H4 (cell line): ENCODE measurements at places on chromosomes 1 and 21.

GRCh38 chr1:206900149-206900548, 2.9 kb downstream of the IL24 start:
- DNase-seq, result no peak

- no peak for DNase-seq
These were observed 105.9 kb downstream of the SIPA1L2 start for GRCh38 chr1:232524056-232524455.

DNA sequence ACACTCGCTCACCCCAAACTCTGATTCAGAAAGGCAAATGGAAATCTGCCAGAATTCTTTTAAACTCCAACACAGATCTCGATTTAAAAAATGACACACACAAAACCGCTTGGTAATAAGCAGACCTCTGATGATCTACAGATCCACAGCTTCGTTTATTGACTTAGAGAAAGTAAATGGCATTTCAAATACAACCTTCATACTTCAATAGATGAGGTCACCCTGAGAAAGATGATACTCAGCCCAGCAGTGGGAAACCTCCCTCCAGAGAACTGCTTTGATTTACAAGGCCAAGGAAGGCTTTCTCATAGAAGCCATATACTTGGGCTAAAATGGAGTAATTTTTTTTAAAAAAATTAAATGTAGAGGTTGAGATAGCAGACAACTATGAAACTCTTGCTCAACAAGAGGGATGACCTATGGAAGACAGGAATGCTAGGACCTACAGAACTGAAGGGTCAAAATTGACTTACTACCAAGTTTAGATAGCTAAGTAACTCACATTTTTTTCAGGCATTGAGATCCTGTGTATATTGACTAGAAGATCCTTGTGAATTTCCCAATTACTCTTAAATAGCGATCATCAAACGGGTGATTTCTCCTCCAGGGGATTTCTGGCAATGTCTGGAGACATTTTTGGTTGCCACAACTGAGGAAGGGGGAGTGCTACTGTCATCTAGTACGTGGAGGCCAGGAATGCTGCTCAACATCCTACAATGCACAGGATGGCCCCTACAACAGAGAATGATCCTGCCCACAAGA, 143.9 kb downstream of the CLIC6 start:
- peak; percentile 63 for DNase-seq

GRCh38 chr1:46650491-46650890, 17.7 kb downstream of the ATPAF1 start:
- DNase-seq, result no peak

DNA sequence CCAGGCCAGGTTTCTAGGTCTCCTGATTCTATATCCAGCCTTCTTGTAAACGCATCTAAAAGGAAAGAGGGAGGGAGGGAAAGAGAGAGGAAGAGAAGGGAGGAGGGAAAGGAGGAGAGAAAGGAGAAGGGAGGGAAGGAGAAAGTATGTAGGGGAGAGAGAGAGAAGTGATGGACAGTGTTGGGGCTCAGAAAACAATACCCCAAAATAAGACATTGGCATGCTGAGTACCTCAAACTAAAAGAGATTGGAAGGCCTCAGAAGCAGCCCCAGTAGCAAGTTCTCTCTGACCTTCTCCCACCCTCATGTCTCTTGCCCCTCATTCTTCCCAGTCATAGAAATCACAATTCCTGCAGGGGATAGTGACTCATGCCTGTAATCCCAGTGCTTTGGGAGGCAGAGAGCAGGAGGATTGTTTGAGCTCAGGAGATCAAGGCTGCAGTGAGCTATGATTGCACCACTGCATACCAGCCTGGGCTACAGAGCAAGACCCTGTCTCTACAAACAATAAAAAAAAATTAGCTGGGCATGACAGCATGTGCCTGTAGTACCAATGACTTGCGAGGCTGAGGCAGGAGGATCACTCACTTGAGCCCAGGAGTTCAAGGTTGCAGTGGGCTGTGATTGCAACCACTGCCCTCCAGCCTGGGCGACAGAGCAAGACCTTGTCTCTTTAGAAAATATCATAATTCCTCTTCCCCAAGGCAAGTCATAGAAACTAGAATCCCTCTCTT, 51.2 kb downstream of the DNTTIP2 start:
- DNase-seq, result no peak

DNA sequence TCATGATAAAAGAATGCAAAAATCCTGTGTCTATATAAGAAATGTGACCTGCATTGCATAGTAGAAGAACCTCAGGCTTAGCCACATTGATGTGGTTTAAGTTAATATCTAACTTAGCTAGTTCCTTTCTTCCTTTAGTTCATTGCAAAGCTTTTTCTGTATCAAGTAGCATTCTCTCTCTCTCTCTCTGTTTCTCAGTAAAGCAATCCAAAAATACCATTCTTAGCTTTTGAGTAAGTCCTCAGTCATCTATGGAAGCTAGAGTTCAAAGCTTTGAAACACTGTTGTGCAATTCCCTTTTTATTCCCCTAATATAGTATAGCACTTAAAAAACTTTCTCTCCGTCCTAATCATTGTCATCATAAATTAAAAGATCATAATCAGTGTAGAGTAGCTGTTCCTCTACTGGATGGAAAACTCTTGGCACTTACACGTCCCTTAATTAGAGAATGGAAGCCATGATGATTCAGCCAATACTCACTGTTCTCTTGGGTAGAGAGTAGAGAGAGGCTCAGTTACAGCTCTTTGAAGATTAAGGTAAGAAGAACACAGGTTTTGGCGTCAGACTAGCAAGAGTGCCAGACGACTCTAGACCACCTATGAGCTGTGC, 350.3 kb upstream of the LYPLAL1 start:
- DNase-seq, result peak; percentile 7

GRCh38 chr21:26169611-26170470, 729 bp downstream of the APP start:
- peak; percentile 63 for DNase-seq

- no peak for DNase-seq
These were observed 378 bp upstream of the SMIM1 start for GRCh38 chr1:3772027-3772714.

- no peak for DNase-seq
These were observed 465.2 kb downstream of the AJAP1 start for GRCh38 chr1:5119366-5120234.

DNA sequence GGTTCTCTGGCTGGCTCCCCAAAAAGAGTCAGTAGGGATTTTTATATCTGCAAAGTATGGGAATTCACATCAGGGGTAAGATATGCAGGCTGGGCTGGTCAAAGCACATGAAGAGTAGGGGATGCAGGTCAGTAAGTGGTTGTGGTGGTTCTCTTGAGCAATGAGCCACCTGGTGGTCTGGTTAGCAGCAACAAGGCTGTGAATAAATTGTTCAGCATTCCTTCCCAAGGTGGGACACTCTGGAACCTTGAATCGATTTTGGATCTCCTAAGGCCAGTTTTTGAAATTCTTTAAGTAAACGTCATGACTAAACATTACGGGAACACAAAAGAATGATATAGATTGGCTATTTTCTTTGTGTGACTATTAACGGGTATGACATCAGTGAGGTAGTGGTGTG, 563.0 kb upstream of the NEGR1 start:
- DNase-seq, result peak; percentile 34

DNA sequence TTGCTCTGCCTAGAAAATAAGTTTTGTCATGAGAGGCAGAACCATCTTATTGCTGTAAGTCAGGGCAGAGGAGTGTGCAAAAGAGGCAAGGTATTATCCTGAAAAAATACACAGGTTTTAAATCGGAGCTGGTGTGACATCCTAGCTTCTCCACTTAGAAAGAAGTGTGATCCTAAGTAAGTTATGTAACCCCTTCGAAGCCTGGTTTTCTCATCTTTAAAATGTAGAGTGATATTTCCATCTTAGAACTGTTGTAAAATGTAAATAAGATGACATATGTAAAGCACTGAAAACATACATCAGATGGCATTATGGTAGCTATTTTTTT, 65.1 kb downstream of the IER5 start:
- DNase-seq, result no peak

DNA sequence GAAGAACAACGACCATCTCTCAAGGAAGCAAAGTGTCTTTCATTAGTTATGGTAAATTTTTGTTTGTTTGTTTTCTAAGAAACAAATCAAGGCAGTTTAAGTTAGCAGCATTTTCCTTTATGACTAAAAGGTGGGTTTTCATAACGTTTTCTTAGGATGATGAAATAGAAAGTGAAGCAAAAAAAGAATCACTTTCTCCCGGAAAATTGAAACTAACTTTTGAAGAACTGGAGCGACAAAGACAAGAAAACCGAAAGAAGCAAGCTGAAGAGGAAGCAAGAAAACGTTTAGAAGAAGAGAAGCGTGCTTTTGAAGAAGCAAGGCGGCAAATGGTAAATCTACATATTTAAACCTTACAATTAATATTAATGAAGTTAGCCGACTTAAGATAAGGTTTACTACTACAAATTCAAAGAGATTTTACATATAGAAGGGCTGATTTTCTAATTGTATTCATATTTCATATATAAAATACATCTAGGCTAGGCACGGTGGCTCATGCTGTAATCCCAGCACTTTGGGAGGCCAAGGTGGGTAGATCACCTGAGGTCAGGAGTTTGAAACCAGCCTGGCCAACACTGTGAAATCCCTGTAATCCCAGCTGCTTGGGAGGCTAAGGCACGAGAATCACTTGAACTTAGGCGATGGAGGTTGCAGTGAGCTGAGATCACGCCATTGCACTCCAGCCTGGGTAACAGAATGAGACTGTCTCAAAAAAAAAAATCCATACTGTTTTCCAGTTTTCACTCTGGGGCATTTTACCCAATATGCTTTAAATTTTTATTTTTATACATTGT, 38.3 kb downstream of the NEXN start:
- DNase-seq, result no peak

- no peak for DNase-seq
These were observed 442.3 kb downstream of the LRRIQ3 start for GRCh38 chr1:73755649-73756048.
